ENCODE measurements at places on chromosomes 16 and 17.

GRCh38 chr17:58329035-58329809 lies 627 bp upstream of the TSPOAP1 start:
- no peak for DNase-seq

DNA sequence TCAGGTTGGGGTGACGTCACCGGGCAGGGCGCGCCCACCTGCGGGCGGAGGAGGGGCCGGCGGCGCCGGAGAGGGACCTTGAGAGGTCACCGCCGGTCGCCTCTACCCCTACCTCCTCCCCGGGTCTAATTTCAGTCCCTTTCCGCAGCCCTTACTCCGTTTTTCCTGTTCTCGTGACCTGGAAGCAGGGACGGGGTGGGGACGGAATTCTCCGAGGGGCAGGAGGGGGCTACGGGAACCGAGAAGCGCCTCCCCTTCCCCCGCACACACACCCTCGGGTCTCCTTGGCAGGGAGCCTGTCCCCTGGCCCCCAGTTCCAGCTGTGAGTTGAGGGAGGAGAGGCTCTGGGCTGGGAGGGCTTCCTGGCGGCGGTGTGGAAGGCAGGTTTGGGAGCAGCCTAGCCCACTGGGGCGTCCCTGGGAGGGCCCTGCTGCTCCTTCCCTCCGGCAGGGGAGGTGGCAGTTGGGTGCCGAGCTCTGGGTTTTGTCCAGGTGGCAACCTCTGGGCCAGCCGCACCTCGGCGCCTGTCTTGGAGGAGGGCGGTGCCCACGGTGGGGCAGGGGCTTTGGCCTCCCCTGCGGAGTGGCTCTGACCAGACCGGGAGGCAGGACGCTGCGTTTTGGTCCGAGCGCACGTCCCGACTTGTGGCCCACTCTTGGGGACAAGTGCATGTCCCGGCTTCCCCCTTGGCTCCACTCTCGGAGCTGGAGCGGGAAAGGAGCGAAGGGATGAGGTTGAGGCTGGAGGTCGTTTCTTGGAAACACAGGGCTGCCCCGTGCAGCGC lies 773 bp downstream of the SYNGR3 start:
- DNase-seq = no peak

DNA sequence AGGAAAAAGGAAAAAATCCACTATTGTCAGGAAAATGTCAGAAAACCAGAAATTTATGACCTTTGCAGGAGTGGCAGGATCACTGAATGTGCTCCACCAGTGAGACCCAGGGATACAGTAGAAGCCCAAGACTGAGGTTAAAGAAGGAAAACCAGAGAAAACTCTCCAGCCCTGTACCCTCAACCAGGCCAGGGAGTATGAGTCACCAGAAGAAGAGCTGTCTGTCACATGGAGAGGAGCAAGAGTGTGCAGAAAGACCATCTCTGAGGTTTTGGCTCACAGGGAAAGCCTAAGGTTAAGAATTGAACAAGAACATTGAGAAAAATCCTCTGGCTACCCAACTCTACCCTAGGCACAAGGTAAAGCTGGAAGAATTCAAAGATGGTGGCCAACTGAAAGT lies 47.6 kb upstream of the MON1B start:
- DNase-seq = peak; percentile 7

- DNase-seq = no peak
Measured at GRCh38 chr16:14668556-14669223, 25.4 kb downstream of the PLA2G10 start.

DNA sequence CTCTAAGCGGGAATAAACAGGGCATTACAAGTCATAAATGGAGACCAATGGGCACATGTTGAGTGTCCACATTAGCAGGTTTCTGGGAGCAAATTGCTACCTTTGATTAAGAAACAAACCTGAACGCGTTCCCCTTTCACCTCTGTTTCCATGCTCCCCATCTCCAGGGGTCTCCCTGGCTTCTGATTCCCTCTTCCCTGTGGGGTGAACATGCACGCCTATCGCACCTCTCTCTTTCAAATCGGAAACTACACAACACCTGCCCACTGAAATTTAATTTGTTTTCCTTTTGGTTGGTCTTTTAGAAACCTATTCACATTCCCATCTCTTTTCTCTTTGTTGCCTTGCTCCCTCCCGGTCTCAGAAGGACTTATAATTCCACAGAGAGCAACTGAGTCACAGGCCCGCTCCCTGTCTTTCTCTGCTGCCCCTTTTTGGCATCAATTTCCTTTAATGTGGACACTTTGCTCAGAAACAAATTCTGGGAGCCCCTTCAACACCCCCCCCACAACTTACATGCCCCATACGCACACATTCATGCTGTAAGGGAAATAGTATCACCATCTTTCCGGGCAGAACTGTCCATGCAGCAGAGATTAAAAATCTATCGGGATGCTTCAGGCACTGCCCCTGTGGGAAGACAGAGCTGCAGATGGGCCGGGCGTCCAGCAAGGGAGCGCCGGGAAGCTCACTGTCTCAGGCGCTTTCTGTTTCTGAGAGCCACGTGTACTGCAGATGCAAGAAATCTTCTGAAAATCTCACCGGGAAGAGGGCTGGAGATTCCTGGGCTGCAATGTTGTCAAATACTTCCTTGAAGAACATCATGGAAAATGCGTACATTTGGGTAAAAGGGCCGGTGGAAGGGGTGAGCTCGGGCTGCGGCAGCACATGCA lies 7.2 kb upstream of the FOXF1 start:
- no peak for DNase-seq

- peak; percentile 71 for DNase-seq
Measured at GRCh38 chr16:51243936-51244436, 92.9 kb upstream of the SALL1 start.

DNA sequence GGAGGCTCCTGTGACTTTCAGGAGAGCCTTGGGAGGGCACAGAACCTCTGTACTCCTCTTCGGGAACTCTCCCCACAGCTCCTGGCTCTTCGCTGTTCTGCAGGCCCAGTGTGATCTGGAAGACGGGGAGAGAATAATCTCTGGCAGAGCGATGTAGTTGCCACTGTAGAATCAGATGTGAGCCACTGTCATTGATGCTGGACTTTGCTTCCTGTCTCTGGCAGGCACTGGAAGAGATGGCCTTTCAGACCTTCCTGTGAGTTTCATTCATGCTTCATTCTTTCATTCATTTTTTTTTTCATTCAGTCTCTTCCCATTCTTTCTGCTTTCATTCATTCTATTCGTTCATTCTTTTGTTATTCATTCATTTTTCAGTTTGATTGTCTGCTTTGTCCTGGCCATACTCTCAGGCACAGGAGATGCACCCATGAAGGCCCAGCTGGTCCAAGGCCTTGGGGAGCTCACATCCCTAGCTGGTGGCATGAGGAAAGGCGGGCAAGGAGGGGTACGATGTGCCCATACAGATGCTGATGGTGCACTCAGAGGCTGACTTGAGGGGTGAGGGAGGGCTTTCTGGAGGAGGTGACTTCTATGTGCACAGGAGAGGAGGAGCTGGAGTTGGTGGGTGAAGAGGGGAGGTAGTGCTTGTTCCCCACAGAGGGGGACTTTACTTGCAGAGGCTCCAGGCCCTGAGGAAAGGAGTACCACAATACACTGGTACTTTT lies 44.2 kb downstream of the CMIP start:
- no peak for DNase-seq

DNA sequence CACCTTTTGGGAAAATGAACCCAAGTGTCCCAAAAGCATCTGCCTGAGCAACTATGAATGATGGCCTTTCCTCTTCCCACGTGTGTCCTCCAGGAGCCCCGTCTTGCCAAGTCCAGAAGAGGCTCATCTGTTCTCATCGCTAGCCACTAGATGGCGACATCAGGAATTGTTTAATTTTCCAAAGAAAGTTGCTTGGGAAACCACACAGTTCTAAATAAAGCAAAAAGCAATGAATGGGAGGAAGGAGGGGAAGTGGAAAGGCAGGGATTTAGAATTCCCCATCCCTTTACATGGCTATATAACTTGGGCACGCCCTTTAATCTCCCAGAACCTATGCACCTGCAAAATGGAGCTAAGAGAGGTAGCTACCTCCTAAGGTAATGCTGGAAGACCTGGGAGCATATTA lies 9.0 kb upstream of the CDH5 start:
- peak; percentile 87 for DNase-seq

- DNase-seq = no peak
Measured at GRCh38 chr16:1771864-1772361, 570 bp upstream of the NME3 start.

All from M059J (cell line).